ENCODE measurements at places on chromosomes 7 and 10.
A peak's percentile ranks its signal among the peaks of the same experiment; 100 is the strongest.

GRCh38 chr7:111960984-111961383 lies 245.2 kb downstream of the DOCK4 start:
- DNase-seq = no peak

DNA sequence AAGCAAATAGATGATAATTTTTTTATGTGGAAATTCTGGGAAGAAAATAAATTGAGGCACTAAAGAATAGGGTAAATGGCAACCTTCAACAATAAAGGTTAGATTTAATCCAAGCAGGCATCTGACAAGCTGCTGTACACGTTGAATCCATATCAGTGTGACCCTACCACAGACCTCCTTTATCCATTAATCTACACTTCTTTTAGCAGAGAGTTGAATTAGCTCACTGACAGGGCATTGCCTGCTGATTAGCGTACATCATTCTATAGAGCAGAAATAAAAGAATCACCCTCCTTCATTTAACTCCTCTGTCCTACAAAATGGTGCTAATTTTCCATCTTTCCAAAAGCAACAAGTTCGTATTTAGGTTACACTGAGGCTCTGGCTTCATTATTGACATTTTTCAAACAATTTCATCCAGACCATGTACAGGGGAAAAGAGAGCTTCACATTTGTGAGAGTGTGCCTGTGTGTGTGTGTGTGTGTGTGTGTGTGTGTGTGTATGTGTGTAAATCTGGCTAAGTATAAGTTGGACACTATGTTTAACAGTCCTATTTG lies 356.0 kb downstream of the TFEC start:
- no peak for DNase-seq

GRCh38 chr10:84173501-84173929 lies at the start of gene GPR15LG:
Gene GPR15LG, plus strand, starts transcription at chr10:84173801. Its CDS starts 51 bp downstream, at chr10:84173852.
- DNase-seq = no peak

DNA sequence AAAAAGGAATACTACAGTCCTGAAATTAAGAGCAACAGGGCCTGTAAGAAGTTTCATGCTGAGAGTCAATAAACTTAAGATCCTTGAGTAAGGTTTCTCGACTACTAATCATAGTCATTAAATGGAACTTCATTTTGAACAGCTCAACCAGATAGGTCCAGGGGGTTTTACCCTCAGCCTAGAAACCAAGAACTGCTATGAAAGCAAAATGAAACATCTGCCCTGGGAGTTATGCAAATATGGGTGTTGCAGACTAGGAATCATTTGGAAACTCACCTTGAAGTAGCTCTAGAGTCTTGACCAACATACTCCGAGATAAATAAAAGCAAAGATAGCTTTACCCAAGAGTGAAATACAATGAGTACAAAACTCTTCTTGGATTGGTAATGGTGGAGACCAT lies 128.0 kb downstream of the HGF start:
- no peak for DNase-seq

GRCh38 chr10:92530891-92531535 lies 42.9 kb downstream of the IDE start:
- no peak for DNase-seq

GRCh38 chr7:92988941-92989545 lies 128.7 kb downstream of the SAMD9 start:
- DNase-seq = no peak

GRCh38 chr10:3528271-3528670 lies 256.7 kb downstream of the KLF6 start:
- DNase-seq = no peak

GRCh38 chr10:6811153-6811552 lies 231.1 kb upstream of the PRKCQ start:
- DNase-seq = no peak

DNA sequence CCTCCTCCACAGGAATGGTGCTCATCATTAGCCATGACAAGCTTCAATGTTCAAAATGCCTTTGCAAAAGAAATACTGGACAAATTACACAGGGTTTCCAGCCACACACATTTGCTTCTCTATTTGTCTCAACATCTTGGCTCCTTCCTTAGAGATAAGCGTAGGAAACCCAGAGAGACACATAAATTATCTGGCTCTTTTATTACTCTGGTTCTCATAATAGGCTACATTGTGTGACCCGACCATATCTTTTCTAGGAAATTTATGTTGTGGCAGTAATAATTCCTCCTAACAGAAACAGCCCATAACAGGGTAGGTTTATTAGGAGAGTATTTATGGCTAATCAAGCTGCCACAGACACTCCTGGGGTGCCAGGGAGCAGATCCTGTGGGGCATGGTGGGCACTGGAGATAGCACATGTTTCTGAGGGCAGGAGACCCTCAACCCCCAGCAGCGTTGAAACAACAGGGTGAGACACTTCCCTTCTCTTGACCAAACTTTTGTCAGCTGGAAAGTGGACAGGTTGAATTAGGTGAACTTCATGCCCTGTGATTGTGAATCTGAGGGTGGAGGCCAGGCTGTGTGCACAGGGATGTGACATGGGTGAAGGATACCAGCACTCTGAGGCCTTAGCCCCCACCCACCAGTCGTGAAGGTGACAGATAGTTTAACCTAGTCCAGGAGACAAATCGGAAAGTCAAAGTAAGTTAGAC lies 295.9 kb upstream of the ZNF32 start:
- no peak for DNase-seq

DNA sequence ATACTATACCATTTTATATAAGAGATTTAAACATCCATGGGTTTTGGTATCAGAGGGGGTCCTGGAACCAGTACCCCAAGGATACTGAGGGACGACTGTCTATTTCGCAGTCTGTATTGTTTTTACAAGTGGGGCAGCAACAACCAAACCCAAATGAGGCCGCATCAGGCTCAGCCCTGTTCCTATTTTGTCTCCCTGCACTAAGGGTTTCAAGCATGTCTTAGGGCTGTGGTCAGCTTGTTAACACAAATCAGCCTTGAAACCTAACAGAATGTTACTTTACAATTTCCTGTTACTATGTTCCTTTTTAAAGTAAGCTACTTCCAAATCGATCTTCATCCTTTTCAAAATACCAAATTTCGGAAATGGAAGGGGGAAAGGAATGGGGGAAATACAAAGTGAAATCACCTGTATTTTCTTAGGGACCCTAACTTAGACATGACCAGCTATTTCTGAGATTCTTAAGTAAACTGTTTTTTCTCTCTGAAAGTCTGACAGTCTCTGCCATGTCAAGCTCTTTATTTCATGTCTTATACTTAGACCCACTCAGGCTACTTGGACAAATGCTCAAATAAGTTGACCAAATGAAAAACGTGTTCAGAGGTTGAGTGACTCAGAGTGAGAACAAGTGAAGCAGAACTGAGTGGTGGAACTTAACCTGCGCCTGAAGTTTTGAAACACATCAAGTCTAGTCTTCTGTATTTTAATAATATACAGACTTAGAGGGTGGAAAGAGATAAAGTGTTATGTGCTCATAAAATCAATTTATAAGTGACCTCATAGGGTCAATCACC lies 75.8 kb downstream of the C1GALT1 start:
- DNase-seq = peak; percentile 20

GRCh38 chr10:58609532-58610150 lies 97.0 kb downstream of the BICC1 start:
- no peak for DNase-seq

DNA sequence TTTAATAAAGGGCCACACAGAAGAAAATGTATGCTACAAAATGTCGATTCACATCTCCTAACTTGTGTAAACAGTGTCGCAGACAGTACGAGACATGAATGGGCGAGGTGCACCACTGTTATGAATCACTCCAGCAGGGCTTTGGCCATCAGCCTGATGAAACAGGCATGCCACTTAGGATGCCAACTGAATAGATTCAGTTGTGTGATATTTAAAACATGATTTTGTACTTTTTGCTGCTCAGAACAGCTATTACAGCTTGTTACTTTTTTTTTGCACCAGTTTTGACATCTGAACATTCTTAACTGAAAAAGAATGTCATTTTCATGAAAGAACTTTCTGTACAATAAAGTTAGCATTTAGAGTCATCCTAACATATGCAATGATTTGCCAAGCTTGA lies 138.1 kb downstream of the VTI1A start:
- no peak for DNase-seq

GRCh38 chr10:70784471-70784870 lies 706 bp downstream of the TBATA start:
- no peak for DNase-seq

- no peak for DNase-seq
Observed at GRCh38 chr7:88927-89231, 103.5 kb upstream of the FAM20C start.

- DNase-seq = no peak
Observed at GRCh38 chr7:15604166-15604565, 42.4 kb upstream of the AGMO start.

- no peak for DNase-seq
Observed at GRCh38 chr7:93307131-93307660, 75.0 kb downstream of the VPS50 start.

- no peak for DNase-seq
Observed at GRCh38 chr10:117552156-117552631, 9.6 kb downstream of the EMX2 start.

DNA sequence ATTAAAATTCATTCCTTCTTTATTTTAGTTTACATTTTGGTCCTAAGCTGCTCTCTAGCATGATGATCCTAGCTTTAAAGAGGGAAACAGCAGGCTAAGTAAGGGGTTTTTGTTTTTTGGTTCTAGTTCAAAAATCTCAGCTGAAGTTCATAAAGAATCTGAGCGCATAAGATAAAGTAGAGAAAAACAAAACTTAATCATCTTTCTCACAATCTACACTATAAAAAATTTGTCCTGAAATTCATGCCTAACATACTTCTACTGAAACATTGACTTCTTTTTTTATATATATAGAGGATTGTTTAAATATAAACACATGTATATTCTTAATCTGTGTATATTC lies 6.8 kb upstream of the IGF2BP3 start:
- no peak for DNase-seq

DNA sequence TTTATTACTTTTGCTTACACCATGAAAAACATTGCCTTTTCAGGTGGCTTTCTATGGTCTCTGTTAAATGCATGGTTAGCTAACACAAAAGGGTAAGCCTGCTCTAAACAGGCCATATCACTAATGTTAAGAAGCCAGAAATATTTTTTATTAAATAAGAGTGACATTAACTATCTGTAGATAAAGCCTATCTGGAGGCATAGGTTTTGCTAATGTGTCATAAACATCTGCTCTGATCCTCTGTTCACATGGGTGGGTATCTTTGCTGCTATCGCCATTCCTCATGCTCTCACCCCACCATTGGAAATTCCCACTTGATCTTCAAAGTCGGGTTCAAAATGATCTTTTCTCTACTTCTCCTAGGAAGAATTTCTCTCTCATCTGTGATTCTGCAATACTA lies 32.4 kb downstream of the EPC1 start:
- no peak for DNase-seq

DNA sequence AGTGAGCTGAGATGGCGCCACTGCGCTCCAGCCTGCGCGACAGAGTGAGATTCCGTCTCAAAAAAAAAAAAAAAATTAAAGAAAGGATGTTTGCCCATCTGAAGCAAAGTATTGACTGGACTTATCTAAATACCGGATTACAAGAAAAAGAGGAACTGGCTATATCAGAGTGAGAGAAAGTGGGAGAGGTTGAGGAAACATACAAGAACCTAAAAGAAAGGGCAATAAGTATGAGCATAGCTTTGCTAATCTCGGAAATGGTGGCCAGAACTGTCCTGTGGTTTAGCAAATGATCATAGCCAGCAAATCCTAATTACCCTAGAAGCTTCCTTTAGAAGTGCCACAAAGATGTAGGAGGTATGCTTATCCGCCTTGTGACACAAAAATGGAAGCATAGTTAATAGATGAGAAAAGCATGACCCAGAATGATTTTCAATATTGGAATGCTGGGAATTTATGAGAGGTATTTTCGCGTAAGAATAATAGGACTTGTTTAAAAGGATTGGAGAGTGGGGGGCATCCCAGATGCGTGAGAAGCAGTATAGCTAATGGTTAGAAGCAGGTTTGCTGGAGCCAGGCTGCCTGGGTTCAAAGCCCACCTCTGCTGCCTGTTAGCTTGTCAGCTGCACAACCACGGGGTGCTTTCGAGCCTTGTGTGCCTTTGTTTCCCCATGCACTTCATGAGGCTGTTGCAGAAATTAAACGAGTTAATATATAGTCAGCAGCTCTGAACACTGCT lies 1.2 kb upstream of the GTPBP4 start:
- DNase-seq = no peak

GRCh38 chr10:89567576-89568245 lies 32.3 kb upstream of the SLC16A12 start:
- DNase-seq = no peak

DNA sequence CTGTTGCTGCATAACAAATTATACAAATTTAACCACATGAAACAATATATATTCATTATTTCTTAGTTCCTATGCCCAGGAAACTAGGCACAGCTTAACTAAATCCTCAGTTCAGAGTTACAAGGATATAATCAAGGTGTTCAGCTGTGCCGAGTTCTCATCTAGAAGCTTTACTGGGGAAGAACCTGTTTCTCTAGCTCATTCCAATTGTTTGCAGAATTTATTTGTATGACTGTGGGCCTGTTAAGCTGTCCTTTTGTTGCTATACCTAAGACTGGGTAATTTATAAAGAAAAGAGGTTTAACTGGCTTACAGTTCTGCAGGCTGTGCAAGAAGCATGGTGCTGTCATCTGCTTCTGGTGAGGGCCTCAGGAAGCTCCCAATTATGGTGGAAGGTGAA lies 21.8 kb upstream of the MDFIC start:
- no peak for DNase-seq

GRCh38 chr7:30598121-30598876 lies 3.6 kb downstream of the GARS1 start:
- no peak for DNase-seq

- no peak for DNase-seq
Observed at GRCh38 chr10:7776777-7777176, 11.0 kb downstream of the KIN start.

DNA sequence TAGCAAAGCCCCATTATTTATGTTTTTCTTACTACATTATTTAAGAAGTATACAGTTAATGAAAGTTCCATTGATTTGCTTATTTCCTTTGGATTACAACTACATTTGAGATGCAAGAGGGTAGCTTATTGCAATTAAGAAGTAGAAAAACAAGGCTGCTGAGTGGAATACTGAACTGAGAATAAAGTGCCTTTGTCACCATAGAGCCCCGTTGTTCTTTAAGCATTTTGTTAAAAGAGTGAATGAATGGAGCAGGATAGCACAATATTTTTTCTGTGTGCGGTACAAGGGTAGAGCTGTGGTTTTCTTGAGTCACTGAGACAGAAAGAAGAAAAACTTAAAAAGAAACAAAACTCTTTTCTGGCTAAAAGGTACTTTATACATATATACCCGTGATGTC lies 45.6 kb downstream of the ZNF277 start:
- no peak for DNase-seq

GRCh38 chr10:107022600-107023354 lies 141.7 kb downstream of the SORCS1 start:
- DNase-seq = no peak

- DNase-seq = no peak
Observed at GRCh38 chr10:78849731-78850130, 219.0 kb upstream of the ZMIZ1 start.

GRCh38 chr10:34373211-34373610 lies 441.9 kb downstream of the PARD3 start:
- no peak for DNase-seq

GRCh38 chr7:124856299-124856888 lies 73.2 kb downstream of the POT1 start:
- DNase-seq = no peak
